ENCODE measurements at places on chromosomes 11 and 22.
A peak's percentile ranks its signal among the peaks of the same experiment; 100 is the strongest.

DNA sequence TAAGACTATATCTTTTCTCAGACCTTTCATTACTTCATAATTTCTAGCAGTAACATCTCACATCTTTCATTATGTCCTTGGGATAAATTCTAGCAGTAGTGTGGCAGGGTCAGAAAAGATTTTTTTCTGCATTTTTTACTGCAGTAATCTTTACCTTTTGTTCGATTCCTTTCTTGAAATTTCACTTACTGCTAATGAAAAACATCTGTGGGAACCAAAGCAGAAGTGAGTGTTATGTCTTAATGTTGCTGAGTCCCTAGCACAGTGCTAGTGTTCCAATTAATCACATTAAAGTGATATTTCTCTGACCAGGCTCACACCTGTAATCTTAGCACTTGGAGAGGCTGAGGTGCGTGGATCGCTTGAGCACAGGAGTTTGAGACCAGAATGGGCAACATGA is 123.6 kb downstream of the EHF start:
- no peak for DNase-seq

DNA sequence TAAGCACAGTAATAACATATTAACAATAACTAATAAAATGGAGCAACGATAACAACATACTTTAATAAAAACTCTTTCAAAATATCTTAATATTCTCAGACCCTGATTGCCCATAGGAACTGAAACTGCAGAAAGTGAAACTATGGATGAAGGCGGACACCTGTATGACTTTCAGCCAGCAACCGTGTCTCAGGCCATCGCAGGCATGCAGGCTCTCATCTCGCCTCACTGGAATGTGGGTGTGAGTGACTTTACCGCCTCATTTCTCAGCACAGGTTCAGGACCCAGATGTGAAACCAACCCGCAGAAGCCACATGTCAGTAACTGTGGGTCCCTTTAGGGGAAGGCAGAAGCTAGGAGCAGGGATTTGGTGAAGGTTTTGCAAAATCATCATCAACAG is 539.1 kb downstream of the FAM181B start:
- DNase-seq: no peak

DNA sequence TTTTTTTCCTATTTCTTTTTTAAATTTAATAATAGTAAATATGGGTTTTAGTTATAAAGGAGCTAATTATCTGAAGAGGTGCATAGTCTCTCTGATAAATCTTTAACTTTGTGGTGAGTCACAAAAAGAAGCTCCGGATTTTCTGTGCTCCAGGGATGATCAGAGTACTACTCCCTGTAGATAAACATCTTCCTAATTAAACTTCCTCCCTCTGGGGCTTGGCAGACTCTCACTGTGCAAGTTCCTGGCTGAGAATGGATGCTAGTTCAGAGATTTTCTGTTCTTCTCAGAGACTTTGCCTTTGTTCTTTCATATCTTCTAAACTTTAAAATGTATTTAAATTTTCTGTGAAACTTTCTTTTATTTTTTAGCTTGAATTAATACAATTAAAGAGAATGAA is at the start of gene OR10G7:
TSS of gene OR10G7 (minus strand) at position 72 of the 400 bp plus-strand sequence. CDS start 2,324 bp downstream, outside the sequence.
- no peak for DNase-seq

GRCh38 chr11:88103337-88104206 is 71.7 kb downstream of the RAB38 start:
- DNase-seq: peak; percentile 10

GRCh38 chr22:42768385-42769035 is 47.8 kb upstream of the A4GALT start:
- no peak for DNase-seq

DNA sequence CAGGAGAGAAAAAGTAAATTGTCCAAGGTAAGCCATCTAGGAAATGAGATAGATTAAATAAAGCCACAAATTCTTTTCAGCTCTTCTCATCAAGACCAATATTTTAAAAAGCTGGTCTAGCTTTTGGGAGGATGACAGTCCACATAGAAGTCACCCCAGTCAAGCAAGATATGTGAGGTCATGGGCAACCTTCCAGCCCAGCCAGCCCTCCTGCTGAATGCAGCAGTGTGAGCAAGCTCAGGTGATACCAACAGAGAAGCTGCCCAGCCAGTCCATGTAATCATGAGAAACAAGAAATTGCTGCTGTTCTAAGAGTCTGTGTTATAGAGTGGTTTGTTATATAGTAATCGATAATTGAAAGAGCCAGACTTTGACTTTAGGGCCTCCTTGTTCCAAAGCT is 28.7 kb downstream of the KCNE3 start:
- no peak for DNase-seq

- DNase-seq: no peak
Measured at GRCh38 chr11:93529707-93530467, 13.3 kb downstream of the SMCO4 start.

- no peak for DNase-seq
Measured at GRCh38 chr11:111229604-111230003, 15.9 kb upstream of the POU2AF2 start.

DNA sequence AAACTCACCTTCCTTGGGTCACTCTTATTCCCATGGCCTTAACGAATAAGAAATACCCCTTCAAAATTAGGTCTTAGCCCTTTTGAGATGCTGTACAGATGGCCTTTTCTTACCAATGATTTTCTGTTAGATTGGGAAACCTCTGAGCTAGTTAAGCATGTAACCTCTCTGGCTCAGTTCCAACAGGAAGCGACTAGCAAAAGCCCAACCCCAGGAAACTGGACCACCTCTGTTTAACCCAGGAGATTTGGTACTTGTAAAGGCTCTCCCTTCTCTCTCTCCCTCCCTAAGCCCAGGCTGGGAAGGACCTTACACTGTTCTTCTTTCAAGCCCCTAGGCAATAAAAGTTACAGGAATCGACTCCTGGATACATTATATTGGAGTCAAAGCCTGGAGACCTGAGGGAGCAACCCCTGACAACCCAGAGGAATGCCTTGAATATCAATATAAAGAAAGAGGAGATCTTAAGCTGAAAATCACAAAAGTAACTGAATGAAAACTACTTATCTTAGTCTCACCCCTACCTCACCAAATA is 11.7 kb downstream of the APIP start:
- DNase-seq: no peak

DNA sequence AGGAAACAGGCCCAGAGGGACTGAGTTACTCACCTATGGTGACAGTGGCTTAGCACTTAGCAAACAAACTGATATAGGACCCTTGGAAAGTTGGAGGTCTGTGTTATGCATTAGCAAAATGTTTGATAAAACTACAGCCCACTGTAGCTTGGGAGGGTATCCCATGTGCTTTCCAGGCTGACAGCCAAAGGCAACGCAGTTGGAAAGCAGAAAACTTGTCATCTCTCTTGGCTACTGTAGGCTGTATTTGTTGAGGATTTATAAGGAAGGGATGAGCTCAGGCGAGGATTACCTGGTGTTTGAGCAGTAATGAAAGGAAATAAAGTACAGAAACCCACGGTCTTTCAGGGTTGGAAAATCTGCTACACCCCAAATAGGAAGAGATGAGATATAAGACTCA is 23.8 kb downstream of the SDHAF2 start:
- DNase-seq: no peak

DNA sequence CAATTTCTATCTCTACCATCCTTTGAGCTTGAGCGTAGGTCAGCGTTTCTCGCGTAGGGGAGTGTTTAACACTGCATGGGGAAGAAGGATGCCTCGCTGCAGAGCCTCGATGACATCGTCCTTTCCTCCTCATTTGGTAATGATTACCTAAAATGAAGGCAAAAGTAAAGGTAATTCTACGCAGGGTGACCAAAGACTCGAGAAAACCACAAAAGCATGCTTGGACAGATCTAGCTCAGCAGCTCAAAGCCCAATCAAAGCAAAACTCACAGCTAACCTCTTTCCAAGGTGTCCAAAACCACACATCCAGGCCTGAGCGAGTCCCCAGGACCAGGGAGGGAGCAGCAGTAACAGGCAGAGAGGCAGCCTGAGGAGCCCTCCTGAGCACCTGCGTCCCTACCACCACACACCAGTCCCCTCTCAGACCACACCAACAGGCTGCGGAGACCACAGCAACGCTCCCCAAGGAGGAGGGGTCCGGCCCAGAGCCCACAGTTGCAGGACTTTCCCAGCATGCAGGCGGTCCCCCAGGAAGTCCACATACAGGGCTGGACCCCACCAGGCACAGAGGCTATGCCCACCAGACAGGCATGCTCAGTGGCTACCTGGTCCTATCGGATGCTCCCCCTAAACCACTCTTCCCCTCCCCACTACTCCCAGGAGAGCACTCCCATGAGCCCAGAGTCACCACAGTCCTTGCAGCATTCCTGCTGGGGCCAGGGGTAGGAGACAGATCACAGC is 3.3 kb downstream of the BRD1 start:
- DNase-seq: no peak

DNA sequence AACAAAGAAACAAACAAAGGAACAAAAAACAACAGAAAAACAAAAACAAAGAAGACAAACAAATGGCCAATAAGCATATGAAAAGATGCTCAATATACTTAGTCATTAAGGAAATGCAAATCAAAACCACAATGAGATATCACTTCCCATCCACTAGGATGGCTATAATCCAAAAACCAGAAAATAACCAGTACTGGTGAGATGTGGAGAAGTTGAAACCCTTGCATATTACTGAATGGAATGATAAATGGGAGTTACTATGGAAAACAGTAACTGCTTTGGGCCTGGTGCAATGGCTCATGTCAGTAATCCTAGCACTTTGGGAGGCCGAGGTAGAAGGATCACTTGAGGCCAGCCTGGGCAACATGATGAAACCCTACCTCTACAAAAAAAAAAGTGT is 44.9 kb upstream of the RBFOX2 start:
- DNase-seq: no peak

- peak; percentile 48 for DNase-seq
Measured at GRCh38 chr22:37896181-37896592, 9.9 kb upstream of the MICALL1 start.

DNA sequence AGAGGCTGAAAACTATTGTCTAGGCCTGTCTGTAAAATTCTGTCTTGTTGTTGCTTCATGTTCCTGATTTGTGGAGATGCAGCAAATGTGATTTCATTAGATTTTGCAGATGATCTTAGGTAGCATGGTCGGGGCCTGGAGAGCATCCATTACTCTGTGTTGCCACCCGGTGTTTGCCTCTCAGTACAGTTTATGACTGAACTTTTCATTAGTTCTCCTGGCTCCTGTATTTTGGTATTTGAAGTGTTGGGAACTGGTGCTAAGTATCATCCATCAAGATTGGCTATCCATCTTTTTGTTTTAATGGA is 7.7 kb downstream of the YWHAH start:
- no peak for DNase-seq

- no peak for DNase-seq
Measured at GRCh38 chr11:33325451-33325850, 68.3 kb downstream of the HIPK3 start.

- DNase-seq: no peak
Measured at GRCh38 chr11:31089117-31089516, 280.4 kb downstream of the DCDC1 start.

- no peak for DNase-seq
Measured at GRCh38 chr22:35622191-35622913, 5.2 kb upstream of the MB start.

DNA sequence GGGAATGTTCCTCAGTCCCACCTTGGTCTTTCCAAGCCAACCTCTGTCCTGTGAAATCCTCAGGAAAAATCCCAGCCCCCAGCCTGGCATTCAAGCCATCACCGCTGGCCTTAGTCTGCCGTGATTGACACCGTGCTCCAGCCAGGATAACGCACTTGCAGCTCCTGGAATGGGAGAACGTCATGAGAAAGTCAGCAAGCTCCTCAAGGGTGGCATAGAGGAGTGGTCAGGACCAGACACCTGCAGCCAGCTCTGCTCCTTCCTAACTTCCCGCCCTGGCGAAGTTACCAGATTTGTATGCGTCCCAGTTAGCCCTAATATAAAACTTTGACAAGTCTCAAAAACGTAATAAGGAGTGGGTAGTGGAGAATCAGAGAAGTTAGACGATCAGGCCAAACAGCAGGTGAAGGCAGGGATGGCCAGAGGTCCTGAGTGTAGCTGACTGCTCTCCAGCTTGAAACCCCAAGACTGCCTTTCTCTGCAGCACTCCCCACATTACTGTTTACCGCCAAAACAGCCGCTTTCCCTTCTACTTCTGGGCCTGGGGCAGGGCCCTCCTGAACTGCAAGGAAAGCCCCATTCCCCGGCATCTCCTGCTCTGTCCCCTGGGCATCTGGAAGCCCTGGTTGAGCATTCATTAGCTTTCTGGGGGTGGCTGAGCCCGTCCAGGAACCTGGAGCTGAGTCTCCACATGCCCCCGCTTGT is 1.3 kb upstream of the DKK3 start:
- no peak for DNase-seq

DNA sequence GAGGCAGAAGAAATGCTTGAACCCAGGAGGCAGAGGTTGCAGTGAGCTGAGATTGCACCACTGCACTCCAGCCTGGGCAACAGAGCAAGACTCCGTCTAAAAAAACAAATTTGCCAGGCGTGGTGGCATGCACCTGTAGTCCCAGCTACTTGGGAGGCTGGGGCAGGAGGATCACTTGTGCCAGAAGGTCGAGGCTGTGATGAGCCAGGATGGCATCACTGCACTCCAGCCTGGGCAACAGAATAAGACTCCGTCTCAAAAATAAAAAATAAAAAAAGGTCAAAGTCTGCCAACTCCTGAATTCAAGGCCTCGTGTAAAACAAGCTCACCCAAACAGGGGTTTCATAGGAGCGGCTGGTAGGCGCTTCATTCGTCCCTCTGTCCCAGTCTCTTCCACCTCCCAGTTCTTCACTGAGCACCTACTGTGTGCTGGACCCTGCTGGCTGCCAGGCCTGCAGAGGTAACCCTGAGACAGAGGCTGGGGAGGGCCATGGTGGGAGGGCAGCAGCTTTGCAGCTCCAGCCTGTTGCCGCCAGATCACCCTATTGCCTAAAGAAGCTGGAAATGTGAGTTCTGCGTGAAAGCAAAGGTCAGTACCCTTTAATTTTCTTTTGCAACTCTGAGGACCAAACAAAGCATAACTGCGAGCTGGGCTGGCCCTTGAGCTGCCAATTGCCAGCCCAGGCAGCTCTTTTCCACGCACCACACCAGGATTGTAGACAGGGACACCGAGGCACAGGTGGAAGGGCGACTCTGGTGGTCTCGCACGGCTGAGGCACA is 15.3 kb downstream of the RPL3 start:
- no peak for DNase-seq

DNA sequence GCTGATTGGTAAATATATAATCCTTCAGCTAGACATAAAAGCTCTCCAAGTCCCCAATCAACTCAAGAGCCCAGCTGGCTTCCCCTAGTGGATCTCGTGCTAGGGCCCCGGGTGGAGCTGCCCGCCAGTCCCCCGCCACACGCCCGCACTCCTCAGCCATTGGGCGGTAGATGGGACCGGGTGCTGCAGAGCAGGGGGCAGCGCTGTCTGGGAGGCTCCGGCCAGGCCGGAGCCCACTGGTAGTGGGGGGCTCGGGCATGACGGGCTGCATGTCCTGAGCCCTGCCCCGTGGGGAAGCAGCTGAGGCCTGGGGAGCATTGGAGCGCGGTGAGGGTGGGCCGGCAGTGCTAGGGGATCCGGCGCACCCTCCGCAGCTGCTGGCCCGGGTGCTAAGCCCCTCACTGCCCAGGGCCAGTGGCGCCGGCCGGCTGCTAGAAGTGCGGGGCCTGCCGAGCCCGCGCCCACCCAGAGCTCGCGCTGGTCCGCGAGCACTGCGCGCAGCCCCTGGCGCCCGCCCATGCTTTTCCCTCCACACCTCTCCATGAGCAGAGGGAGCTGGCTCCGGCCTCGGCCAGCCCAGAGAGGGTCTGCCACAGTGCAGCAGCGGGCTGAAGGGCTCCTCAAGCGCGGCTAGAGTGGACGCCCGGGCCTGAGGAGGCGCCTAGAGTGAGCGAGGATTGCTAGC is 1680.6 kb upstream of the RAG2 start:
- DNase-seq: no peak
